HAP-1 (cell line): ENCODE measurements at places on chromosomes 12 and 14.
A peak's percentile ranks its signal among the peaks of the same experiment; 100 is the strongest.

DNA sequence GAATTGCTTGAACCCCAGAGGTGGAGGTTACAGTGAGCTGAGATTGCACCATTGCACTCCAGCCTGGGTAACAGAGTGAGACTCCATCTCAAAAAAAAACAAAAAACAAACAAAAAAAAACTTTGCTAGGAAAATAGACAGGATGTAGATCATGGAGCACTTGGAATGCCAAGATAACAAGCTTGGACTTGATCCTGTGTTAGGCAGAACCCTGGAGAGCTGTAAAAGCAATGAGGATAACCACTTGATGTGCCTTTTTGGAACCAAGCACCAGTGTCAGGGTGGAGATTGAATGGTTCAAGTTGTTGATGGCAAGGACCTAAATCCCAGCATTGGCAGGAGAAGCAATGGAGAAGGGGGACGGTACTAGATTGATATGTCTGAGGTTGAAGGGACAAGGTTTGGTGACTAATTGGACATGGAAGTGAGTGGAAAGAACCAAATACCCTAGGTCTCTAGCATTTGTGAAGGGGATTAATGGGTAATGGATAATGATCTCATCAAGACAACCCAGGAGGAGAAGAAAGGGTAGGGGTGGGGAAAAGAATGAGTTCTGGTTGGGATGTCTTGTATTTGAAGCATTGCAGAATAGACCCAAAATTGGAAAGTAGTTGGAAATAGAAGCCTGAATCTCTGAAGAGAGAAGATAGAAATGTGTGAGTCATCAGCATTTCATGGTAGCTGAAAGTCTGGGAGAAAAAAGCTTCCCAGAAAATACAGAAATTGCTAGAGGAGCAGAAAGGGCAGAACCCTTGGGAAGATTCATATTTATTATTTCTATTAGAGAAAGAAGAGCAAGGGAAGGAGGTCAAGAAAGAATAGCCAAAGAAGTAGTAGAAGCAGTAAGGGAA is 176.7 kb downstream of the NUAK1 start:
- no peak for DNase-seq

- DNase-seq: no peak
Measured at GRCh38 chr12:72072592-72073212, 134.1 kb downstream of the TPH2 start.

DNA sequence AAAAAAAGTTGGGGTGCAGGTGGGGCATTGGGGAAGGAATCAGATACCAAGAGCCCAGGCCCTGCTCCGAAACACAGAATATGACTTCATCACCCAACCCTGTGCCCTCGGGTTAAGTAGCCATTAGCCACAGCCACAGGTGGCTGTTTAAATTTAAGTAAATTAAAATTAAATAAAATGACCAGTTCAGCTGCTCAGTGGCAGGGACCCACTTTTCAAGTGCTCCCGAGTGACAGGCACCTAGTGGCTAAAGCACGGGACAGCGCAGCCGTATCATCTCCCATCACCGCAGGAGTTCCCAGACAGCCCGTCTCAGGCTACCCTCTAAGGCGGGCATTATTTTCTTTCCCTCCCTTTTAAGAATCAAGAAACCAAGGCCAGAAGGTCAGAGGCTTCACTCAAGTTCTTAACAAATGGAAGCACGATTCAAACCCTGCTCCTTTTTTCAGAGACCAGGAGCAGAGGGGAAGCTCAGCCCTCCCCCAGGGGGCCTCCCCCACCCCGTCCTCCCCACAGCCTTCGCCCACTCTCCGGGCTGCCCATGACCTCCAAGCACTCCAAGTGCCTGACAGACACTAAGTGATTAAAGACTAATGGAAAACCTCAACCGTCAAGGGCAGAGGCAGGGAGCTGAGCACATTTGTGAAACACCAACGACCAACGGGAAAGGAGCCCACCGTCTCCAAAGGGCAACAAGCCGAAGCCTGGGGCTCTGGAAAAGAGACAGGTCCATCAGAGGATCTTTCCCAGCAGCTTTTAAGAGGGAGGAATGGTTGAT is 5.2 kb downstream of the NCOR2 start:
- DNase-seq: no peak

- peak; percentile 32 for DNase-seq
Measured at GRCh38 chr12:2052826-2053678, at the start of gene CACNA1C. TSS of gene CACNA1C (plus strand) at chr12:2052987. CDS start at chr12:2053563, 576 bp downstream.

DNA sequence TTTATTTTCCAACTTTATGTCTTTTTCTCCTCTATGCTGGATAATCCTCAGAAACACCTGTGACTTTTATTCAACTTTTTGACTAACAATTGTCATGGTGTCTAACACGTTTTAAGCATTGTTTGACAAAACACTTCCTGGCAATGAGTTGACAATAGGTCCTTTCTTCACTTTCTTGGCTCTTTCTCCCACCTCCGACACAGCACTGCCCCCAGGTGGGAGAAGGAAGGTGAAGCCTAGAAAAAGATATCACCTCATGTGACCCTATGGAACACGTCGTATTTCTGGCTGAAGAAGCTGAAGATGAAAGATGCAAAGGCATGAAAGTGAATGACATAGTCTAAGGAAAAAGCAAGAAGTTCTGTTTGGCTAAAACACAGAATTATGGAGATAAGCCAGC is 430.0 kb downstream of the ETNK1 start:
- peak; percentile 83 for DNase-seq

DNA sequence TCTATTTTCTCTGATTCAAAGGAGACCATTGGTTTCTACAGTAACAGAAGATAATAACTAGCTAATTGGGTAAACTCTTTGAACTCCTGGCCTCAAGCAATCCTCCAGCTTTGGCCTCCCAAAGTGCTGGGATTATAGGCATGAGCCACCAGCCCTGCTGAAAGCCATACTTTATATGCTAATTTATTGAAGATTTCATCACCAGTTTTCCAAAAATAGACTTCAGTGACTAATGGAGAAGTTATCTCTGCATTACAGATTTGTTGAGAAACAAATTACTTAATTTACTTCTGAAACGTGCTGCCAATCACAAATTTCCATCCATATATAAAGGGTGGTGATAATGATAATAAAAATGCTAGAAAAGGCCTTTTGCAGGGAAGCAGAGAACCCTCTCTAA is 1758.1 kb upstream of the SEL1L start:
- DNase-seq: no peak

DNA sequence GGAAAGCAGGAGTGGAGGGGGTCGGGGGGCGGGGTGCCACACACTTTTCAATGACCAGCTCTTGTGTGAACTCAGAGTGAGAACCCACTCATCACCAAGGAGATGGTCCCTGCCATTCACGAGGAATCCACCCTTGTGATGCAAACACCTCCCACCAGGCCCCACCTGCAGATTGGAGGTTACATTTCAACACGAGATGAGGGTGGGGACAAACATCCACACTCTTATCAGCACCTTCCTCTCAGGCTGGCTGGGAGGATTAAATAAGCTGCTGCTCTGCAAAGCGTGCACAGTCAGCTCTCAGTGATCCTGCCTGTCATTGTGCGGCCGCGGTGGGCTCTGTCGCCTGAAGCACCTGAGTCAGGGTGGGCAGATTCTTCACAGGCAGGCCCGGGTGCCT is 39.7 kb downstream of the AACS start:
- DNase-seq: no peak

GRCh38 chr12:11863478-11863906 is 207.2 kb upstream of the BCL2L14 start:
- DNase-seq: no peak

- no peak for DNase-seq
Measured at GRCh38 chr12:112375105-112375504, 7.1 kb downstream of the HECTD4 start.

GRCh38 chr12:104485651-104486362 is 29.1 kb downstream of the CHST11 start:
- no peak for DNase-seq

GRCh38 chr12:131126662-131127173 is 173.0 kb downstream of the ADGRD1 start:
- DNase-seq: no peak

DNA sequence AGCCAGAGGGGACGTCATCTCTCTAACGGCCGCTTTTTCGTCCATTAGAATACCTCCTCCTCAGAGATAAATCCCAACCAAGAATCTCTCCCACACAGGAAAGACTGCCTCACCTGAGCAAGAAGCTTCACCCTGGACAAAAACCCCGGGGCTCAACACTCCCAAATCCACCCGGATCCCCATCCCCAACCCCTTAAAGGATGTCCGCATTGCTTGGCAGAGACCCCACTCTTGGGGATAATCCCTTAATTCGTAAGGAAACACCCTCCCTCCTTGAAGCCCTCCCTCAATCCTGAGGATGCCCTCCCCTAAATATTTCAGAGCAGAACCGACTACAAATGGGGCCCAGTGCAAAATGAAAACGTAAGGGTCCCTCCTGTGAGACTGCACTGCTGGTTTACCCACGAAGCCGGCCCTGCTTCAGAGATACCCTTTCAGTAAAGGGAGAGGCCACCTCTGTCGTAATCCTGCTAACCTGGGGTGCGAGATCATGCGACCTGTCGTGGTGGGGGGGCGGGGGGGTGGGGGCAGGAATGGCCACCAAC is 655 bp upstream of the DYNLL1 start:
- DNase-seq: no peak

DNA sequence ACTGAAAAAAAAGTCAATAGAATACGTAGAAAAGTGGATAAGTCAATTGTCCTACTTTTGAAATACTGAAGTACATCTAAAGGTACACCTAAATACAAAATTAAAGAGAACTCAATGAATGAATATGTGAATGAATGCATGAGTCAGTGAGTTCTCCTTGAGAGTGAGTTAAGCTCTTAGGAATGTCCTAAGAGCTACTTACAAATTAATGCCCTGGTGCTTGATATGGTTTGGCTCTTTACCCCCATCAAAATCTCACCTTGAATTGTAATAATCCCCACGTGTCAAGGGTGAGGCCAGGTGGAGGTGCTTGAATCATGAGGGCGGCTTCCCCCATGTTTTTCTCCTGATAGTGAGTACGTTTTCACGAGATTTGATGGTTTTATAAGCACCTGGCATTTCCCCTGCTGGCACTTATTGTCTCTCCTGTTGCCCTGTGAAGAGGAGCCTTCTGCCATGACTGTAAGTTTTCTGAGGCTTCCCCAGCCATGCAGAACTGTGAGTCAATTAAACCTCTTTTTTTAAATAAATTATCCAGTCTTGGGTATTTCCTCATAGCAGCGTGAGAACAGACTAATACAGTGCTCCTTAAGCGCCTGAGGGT is 192.2 kb upstream of the ARHGAP5 start:
- no peak for DNase-seq

GRCh38 chr12:122031342-122032216 is 9.9 kb downstream of the BCL7A start:
- DNase-seq: no peak

GRCh38 chr12:77343291-77343690 is 277.9 kb upstream of the E2F7 start:
- no peak for DNase-seq

DNA sequence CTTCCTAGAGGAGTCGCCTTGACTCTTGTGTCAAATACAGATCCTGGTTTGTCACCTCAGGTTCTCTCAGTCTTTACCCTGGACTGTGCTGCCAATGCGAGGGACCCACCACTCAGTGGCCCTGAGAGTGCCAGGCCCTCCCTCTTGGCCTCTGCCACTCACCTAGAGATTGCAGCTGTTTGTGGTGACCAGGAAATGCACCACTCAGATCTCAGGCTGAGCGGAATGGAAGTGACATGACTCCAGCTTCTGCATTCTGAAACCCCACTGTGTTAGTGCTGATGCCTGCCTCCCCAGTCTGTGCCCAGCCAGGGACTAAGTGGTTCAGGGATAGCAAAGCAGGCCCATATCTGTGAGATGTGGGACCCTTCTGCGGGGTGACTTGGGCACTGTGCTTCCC is 27.8 kb upstream of the NEDD1 start:
- no peak for DNase-seq
